ENCODE measurements at places on chromosomes 5 and 9.

DNA sequence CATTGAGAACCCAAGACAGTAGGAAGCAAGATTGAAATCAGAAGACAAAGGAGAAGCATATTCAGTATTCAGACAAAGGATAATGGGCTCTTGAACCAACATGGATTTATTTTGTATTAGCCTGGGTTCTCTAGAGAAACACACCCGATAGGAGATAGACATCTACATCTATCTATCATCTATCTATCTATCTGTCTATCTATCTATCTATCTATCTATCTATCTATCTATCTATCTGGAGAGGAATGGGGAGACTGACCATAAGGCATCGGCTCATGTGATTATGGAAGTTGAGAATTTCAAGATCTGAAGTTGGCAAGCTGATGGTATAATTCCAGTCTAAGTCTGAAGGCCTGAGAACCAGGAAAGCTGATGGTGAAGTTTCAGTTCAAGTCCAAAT, 13.4 kb downstream of the COX7C start:
- no peak overlapping the region for H3K27ac ChIP-seq
- peaks cover 2% of the 10 kb centered on the region for H3K36me3 ChIP-seq
- peaks cover 53% of the 10 kb centered on the region for H3K27me3 ChIP-seq
- no peaks in the 10 kb centered on the region for H3K4me1 ChIP-seq
- no peak overlapping the region for H3K4me3 ChIP-seq
- no peak for DNase-seq

GRCh38 chr9:124017929-124018729, 6.6 kb downstream of the LHX2 start:
- peaks cover 31% of the 10 kb centered on the region for H3K4me1 ChIP-seq
- H3K36me3 ChIP-seq, result peaks cover 20% of the 10 kb centered on the region

- DNase-seq, result no peak
- H3K27me3 ChIP-seq, result no peaks in the 10 kb centered on the region
- H3K4me1 ChIP-seq, result peaks cover 2% of the 10 kb centered on the region
- H3K27ac ChIP-seq, result no peak overlapping the region
- no peak overlapping the region for H3K4me3 ChIP-seq
- H3K36me3 ChIP-seq, result peaks cover 4% of the 10 kb centered on the region
These were observed 201.9 kb downstream of the NR3C1 start for GRCh38 chr5:143201589-143201988.

DNA sequence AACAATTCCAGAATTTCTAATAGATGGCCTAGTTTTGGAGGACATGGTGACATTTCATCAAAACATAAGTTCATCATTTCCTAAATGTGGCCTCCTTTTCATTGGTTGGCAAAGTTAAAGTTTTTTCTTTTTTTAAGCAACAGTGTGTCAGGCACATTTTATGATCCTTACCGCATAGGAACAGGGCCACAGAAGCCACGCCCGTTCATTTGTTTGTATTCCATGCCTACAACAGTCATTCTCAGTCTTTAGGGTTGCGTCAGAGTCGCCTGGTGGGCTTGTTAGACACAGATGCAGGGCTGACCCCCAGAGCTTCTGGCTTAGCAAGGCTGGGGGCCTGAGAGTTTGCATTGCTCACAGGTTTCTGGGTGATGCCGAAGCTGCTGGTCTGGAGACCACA, 130.2 kb downstream of the HSD17B3 start:
- H3K27ac ChIP-seq, result no peak overlapping the region
- no peak overlapping the region for H3K4me3 ChIP-seq
- H3K4me1 ChIP-seq, result peaks cover 3% of the 10 kb centered on the region
- peaks cover 44% of the 10 kb centered on the region for H3K27me3 ChIP-seq

GRCh38 chr5:124705577-124705976, 40.9 kb downstream of the ZNF608 start:
- no peak for DNase-seq
- no peaks in the 10 kb centered on the region for H3K4me1 ChIP-seq
- no peaks in the 10 kb centered on the region for H3K36me3 ChIP-seq
- no peak overlapping the region for H3K4me3 ChIP-seq
- no peak overlapping the region for H3K27ac ChIP-seq
- peaks cover 12% of the 10 kb centered on the region for H3K27me3 ChIP-seq

GRCh38 chr5:37933576-37933975, 93.7 kb upstream of the GDNF start:
- no peaks in the 10 kb centered on the region for H3K36me3 ChIP-seq
- no peak overlapping the region for H3K27ac ChIP-seq
- no peak overlapping the region for H3K4me3 ChIP-seq
- no peak for DNase-seq

DNA sequence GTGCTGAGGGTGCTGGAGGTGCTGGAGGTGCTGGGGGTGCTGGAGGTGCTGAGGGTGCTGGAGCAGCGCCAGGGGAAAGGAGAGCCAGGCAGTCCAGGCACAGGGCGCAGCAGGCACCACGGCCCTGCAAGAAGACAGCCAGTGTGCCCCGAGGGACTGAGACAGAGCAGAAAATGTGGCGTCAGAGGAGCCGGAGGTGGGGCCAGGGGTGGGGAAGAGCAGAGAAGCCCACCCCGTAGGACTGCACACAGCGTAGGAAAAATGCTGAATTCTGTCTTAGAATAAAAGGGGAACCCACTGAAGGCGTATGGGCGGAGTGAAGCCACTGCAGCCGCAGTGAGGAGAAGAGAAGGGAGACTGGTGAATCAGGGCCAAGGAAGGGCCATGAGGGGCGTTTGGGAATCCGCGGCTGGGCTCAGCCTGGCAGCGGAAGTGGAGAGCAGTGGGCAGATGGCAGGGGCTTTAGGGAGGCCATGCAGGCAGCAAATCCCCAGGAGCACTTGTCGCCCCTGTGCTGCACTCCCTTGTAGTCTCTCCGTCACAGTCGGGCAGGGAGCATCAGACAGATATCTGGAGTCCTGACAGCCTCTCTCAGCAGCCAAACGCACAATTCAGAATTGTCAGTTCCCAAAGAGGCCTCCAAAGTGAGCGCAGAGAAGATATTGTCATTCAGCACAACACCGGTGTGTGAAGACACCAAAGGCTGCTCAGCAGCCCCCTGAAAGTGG, 35.9 kb upstream of the LECT2 start:
- no peak overlapping the region for H3K27ac ChIP-seq
- no peaks in the 10 kb centered on the region for H3K4me1 ChIP-seq
- H3K4me3 ChIP-seq, result no peak overlapping the region
- no peaks in the 10 kb centered on the region for H3K36me3 ChIP-seq
- H3K27me3 ChIP-seq, result peaks cover 41% of the 10 kb centered on the region
- no peak for DNase-seq

DNA sequence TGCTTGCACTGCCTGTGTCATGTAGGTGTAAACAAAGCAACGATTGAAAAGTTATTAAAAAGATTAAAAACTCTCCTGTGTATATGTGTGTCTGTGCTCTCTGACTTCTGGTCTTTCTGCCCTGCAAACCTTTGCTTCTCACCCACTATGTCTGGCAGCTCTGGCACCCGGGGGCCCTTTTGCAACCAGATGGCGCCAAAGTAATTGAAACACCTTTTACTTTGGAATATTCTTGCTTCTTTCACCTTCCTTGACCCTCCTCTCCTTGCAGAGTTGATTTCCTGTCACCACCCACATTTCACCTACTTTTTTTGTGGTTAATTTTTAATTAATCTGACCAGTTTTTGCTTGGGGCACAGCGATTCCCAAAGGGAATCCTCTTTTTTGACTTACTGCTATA, 275.5 kb downstream of the ARHGEF28 start:
- H3K4me1 ChIP-seq, result no peaks in the 10 kb centered on the region
- no peak for DNase-seq
- peaks cover 3% of the 10 kb centered on the region for H3K36me3 ChIP-seq
- H3K27me3 ChIP-seq, result peaks cover 49% of the 10 kb centered on the region

DNA sequence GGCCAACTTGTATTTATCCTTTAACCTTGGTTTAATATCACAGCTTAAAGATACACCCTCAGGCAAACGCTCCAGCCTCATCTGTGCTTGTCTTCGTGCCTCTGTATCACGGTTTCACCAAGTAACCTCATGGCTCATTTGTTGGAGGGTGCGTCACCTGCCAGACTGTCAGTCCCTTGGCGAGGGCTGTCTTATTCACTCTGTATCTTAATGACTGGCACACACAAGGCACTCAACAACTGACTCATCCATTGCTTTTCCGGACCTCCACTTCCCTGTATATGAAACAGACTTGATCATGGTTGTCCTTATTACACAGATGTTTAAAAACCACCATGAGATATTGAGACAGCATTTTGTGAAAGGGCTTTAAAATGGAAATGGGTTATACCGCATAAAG, 28.0 kb downstream of the LCP2 start:
- H3K27ac ChIP-seq, result peak overlapping the region; percentile 100
- DNase-seq, result peak; percentile 54
- H3K27me3 ChIP-seq, result no peaks in the 10 kb centered on the region

DNA sequence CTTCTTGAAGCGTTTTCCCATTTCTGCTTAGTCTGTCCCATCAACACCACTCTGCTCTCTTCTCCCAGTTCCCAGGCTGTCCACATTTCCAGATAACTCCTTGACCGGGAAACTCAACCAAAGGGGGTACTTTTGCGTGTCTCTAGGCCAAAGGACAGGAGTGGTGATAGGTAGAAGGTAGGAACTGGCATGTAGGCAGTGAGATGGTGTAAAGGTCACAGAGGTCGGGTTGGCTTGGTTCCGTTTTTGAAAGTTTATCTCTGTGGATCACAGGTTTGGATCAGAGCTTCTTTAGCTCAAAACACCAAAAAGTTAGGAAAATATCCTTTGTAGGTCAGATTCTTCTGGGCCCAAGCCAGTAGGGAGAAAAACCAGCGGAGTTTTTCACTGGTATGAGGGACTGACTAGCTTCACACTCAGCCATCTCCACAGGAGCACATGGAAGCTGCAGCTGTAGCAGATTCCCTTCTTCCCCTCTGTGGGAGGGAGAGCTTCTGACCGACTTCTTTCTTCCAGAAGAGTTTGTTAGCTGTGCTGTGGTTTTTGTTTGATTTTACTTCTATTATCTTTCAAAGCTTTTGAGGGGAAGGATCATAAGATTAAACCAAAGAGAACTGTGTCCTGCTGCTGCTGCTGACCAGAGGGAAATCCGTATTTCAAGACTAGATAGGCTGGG, 98.4 kb upstream of the DMRT1 start:
- peaks cover 10% of the 10 kb centered on the region for H3K4me1 ChIP-seq
- H3K27me3 ChIP-seq, result no peaks in the 10 kb centered on the region
- no peak overlapping the region for H3K4me3 ChIP-seq

DNA sequence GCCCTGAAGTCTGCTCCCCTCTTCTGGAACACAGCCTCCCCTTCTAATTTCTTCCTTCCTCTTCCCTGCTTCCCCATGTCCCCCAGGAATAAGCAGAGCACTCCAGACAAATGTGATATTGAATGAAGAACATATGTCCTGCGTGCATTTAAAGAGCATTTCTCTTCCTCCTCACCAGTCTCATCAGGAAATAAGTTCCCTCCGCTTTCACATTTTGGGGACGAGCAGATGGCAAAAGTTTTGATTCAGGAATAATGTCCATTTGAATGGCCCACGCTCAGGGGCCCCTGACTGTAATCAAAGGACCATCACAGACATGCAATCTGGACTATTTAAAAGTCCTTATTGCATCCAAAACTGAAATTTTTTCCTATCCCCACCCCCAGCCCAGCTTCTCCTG, 316.1 kb downstream of the CDK5RAP2 start:
- no peaks in the 10 kb centered on the region for H3K36me3 ChIP-seq
- H3K4me1 ChIP-seq, result no peaks in the 10 kb centered on the region
- no peak overlapping the region for H3K27ac ChIP-seq
- no peak for DNase-seq
- H3K4me3 ChIP-seq, result no peak overlapping the region

GRCh38 chr5:172683645-172684471, 42.8 kb downstream of the NEURL1B start:
- H3K4me1 ChIP-seq, result peaks cover 16% of the 10 kb centered on the region
- no peaks in the 10 kb centered on the region for H3K36me3 ChIP-seq
- DNase-seq, result peak; percentile 48
- H3K27me3 ChIP-seq, result no peaks in the 10 kb centered on the region
- peak overlapping the region; percentile 87 for H3K4me3 ChIP-seq

DNA sequence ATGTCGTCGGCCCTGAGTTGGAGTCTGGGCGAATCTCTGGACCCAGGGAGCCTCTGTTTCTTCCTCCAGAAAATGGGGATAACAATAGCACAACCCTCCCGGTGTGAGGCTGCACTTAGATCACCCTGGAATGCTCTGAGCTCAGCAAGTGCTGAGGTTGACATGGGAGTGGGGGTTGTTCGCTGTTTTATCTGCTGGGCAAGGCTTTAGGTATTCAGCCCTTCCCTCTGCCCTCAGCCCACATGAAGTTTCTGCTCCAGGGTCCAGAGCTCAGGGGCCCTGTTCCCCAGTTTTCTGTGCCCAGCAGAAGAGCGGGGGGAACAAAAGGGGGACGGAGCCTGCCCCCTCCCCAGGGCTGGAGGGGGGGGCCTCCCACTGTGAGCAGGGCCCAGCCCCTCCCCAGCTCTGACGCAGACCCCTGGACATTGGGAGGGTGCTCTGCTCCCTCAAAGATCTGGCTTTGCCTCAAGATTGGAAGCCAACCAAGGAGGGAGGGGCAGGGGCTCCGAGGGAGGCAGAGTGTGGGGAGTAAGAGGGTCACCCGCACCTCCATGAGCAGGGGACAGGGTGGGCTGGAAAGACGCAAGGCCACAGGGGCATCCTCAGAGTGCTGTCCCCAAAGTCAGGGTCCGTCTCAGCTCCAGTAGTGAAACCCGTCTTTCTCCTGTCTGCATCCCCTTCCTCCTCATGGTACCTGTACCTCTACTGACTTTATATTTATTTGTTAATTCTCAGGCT, 215.6 kb downstream of the C9orf50 start:
- H3K27ac ChIP-seq, result no peak overlapping the region
- no peak overlapping the region for H3K4me3 ChIP-seq
- DNase-seq, result no peak
- H3K36me3 ChIP-seq, result peaks cover 3% of the 10 kb centered on the region

GRCh38 chr9:19151425-19152159, 24.3 kb upstream of the PLIN2 start:
- no peak for DNase-seq
- H3K36me3 ChIP-seq, result peaks cover 2% of the 10 kb centered on the region
- H3K27ac ChIP-seq, result no peak overlapping the region
- H3K4me3 ChIP-seq, result no peak overlapping the region
- H3K27me3 ChIP-seq, result peaks cover 9% of the 10 kb centered on the region
- peaks cover 10% of the 10 kb centered on the region for H3K4me1 ChIP-seq

GRCh38 chr9:97640325-97640724, 6.7 kb downstream of the NCBP1 start:
- H3K27ac ChIP-seq, result peak overlapping the region; percentile 59
- H3K27me3 ChIP-seq, result no peaks in the 10 kb centered on the region
- peaks cover 35% of the 10 kb centered on the region for H3K4me1 ChIP-seq
- no peak overlapping the region for H3K4me3 ChIP-seq
- DNase-seq, result no peak

GRCh38 chr9:34500623-34501267, 22.0 kb downstream of the ENHO start:
- DNase-seq, result peak; percentile 53
- H3K4me1 ChIP-seq, result peaks cover 12% of the 10 kb centered on the region
- peaks cover 4% of the 10 kb centered on the region for H3K36me3 ChIP-seq
- no peak overlapping the region for H3K4me3 ChIP-seq
- peaks cover 69% of the 10 kb centered on the region for H3K27me3 ChIP-seq

- peaks cover 27% of the 10 kb centered on the region for H3K4me1 ChIP-seq
- H3K27ac ChIP-seq, result no peak overlapping the region
- no peak for DNase-seq
- H3K36me3 ChIP-seq, result peaks cover 2% of the 10 kb centered on the region
These were observed 26.8 kb downstream of the FBXW11 start for GRCh38 chr5:171979606-171980005.
